Naive thymus-derived CD8-positive, alpha-beta T cell (primary cell): ENCODE measurements at places on chromosomes 6 and 20. TPM values are rescaled to one million over a fixed set of nuclear protein-coding genes. Genes with fewer than 3 reads are reported as not detected.

DNA sequence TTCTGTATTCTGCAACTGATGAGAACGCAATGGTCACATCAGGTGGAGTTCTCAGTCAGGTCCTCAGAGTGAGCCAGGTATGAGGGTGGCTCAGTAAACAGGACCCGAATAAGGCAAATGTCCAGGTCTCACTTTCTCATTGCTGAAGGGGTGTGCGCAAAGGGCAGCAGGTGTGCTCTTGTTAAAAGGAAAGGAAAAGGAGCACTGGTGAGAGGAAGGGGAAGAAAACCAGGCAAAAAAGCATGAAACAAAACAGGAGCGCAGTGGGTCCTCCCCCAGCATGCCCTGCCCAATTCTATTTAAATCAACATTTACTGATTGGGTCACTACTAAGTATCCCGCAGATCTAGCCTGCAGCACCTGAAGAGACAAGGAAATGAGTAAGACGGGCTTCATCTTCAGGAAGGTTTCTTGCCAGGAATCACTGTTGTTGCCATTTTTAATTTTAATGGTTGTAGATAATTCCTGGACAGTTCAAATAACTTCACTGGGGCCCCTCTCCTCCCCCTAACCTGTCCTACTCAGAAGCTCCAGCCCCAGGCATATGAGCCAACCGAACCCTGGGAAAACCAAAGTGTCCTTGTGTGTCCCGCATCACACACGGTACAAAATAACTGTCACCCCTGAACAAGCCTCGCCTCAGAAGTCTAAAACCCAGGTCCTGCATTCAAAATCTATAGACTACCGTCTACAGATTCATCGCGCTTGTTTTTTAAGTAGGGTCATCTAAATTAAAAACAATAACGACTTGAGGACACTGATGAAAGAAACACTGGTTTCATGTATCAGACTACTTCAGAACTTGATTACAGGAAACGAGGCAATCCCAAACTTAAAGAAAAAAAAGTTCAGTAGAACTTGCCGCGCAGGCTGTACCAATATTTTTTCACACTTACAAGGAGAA is 980 bp downstream of the MBOAT1 start:
- H3K27me3 ChIP-seq, result peaks cover 2% of the 10 kb centered on the region
- H3K36me3 ChIP-seq, result no peaks in the 10 kb centered on the region
- peak overlapping the region; percentile 94 for H3K4me3 ChIP-seq
- DNase-seq, result no peak

- peaks cover 1% of the 10 kb centered on the region for H3K4me1 ChIP-seq
- H3K27me3 ChIP-seq, result no peaks in the 10 kb centered on the region
- no peak for DNase-seq
- H3K36me3 ChIP-seq, result no peaks in the 10 kb centered on the region
- H3K27ac ChIP-seq, result no peak overlapping the region
These were observed 9.0 kb upstream of the TRPC4AP start for GRCh38 chr20:35101620-35102019.

The ESR1 gene
- total RNA-seq, result 0.49 TPM

The STMND1 gene
- not detected for total RNA-seq

GRCh38 chr6:163707387-163708355 is 293.2 kb downstream of the QKI start:
- no peak for DNase-seq
- peaks cover 4% of the 10 kb centered on the region for H3K4me1 ChIP-seq
- no peaks in the 10 kb centered on the region for H3K27me3 ChIP-seq
- H3K27ac ChIP-seq, result no peak overlapping the region

- no peaks in the 10 kb centered on the region for H3K36me3 ChIP-seq
- DNase-seq, result no peak
- H3K4me3 ChIP-seq, result no peak overlapping the region
These were observed 24.6 kb upstream of the ADGB start for GRCh38 chr6:146574211-146574610.

The BPIFB1 gene
- not detected for total RNA-seq

DNA sequence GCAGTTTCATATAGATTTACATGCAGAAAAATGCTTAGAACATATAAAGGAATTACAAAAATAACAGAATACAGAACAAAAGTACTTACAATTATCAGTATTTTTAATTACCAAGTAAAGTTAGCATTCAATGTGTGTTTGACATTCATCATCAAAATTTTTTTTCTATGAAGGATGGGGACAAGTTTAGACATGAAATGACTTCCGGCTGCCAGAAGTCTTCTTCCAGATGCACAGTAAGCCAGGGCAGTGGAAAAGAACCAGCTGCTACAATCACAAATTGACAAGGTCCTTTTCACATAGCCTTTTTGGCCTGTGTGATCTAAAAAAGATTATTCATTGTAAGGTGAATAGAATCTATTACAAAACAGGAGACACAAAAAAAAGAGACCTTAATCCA is 73.8 kb downstream of the HUS1B start:
- DNase-seq, result no peak
- H3K36me3 ChIP-seq, result peaks cover 22% of the 10 kb centered on the region
- H3K27ac ChIP-seq, result no peak overlapping the region
- peaks cover 6% of the 10 kb centered on the region for H3K4me1 ChIP-seq

DNA sequence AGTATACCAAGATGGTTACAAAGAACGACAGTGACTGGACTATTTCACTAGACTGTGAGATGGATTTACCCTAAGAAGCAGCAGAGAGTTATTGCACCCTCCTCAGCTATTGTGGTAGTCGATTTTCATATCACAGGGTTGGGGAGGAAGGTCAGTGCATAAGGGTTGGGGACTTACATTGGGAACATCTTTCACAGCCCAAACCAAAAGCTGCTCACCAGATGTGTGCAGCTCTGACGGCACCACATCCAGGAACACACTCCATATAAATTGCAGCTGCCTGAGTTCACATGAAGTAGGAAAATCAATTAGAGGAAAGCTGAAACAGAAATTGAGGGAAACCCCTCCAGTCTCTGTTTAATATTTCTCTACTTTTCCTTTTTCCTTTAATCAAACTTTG is 470.5 kb upstream of the NRSN1 start:
- no peaks in the 10 kb centered on the region for H3K36me3 ChIP-seq
- DNase-seq, result no peak
- no peak overlapping the region for H3K4me3 ChIP-seq
- no peaks in the 10 kb centered on the region for H3K4me1 ChIP-seq

- no peak for DNase-seq
- H3K4me3 ChIP-seq, result no peak overlapping the region
- no peaks in the 10 kb centered on the region for H3K36me3 ChIP-seq
- H3K4me1 ChIP-seq, result no peaks in the 10 kb centered on the region
These were observed 154.9 kb upstream of the BMP2 start for GRCh38 chr20:6612606-6612923.

GRCh38 chr20:25281541-25281991 is 33.7 kb downstream of the PYGB start:
- DNase-seq, result no peak
- peaks cover 4% of the 10 kb centered on the region for H3K4me1 ChIP-seq
- no peak overlapping the region for H3K27ac ChIP-seq

GRCh38 chr20:1536893-1537730 is 20.4 kb downstream of the SIRPD start:
- H3K27ac ChIP-seq, result peak overlapping the region; percentile 53
- DNase-seq, result no peak
- H3K36me3 ChIP-seq, result no peaks in the 10 kb centered on the region
- peaks cover 8% of the 10 kb centered on the region for H3K4me1 ChIP-seq
- no peaks in the 10 kb centered on the region for H3K27me3 ChIP-seq

DNA sequence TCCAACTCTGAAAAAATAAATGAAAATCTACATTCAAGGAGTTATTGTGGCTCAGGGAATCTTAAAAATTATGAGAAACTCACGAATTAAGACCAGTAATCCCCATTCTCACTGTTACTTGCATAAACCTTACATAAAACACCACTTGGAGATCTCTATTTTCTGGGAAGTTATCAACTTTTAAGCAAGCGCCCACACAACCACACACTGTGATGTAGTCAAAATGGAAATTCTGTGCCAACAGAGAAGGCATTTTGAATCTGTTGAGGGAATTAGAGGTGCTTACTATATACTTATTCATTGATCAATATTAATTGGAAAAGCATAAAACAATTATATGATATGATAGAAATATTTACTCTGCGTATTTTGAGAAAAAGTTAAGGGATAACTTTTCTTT is 58.7 kb downstream of the HAO1 start:
- H3K27ac ChIP-seq, result no peak overlapping the region
- H3K4me3 ChIP-seq, result no peak overlapping the region
- H3K4me1 ChIP-seq, result no peaks in the 10 kb centered on the region
- DNase-seq, result no peak
- H3K36me3 ChIP-seq, result no peaks in the 10 kb centered on the region

The TEAD3 gene
- 0.47 TPM for total RNA-seq

DNA sequence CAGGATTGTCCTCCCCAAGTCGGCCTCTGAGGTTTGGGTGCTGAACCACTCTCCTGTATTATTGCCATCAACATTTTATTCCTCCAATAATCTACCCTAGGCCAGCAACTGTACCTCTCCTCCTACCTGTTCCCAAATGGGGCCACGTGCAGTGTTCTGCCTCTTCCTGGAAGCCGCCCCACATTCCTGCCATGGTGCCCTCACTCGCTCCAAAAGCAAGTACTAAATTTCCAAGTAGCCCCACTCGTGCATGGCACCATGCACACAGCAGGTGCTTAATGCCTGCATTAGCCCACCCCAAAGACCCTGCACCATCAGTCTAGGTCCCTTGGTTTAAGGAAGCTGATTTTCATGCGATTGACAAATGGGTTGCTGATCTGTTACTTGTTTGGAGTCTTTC is 147.8 kb downstream of the NFATC2 start:
- peaks cover 31% of the 10 kb centered on the region for H3K4me1 ChIP-seq
- H3K36me3 ChIP-seq, result peaks cover 67% of the 10 kb centered on the region
- H3K27me3 ChIP-seq, result no peaks in the 10 kb centered on the region
- DNase-seq, result no peak

DNA sequence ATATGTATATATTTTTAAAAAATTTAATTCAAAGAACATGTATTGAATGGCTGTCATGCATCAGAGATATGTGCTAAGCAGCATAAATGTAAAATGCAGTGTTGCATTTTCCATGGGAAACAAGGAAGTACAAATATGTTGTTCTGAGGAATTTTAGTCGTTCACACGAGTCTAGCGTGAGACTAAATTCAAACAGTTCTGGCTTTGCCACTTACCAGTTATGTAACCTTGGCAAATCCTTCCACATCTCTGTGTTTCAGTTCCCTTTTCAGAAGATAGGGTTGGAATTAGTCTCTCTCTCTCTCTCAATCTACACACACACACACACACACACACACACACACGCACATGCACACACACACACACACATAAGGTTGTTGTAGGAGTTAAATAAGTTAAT is 305.4 kb downstream of the UTRN start:
- peaks cover 5% of the 10 kb centered on the region for H3K36me3 ChIP-seq
- H3K27ac ChIP-seq, result no peak overlapping the region
- H3K4me3 ChIP-seq, result no peak overlapping the region
- peaks cover 4% of the 10 kb centered on the region for H3K4me1 ChIP-seq

The CAP2 gene
- not detected for total RNA-seq

DNA sequence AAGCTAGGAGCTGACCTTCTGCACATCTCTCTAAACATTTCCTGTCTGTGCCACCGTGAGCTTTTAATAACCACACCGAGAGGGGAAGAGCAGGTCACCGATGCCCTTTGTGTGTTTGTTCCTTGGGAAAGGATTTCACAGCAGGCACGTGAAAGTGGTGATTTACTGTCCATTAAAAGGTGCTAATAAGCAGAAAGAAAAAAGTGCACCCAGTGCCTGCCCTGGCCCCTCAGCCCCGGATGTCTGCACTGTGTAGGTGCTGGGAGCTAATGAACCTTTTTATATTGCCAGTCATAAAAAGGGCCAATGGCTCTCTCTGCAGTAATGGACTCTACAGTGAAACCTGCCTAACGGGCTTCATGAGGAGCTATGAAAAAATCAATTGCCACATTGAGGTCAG is 312.6 kb downstream of the C6orf118 start:
- DNase-seq, result no peak
- no peaks in the 10 kb centered on the region for H3K36me3 ChIP-seq
- no peak overlapping the region for H3K27ac ChIP-seq

GRCh38 chr20:40686893-40687292 is 2.1 kb downstream of the MAFB start:
- H3K4me3 ChIP-seq, result no peak overlapping the region
- H3K27ac ChIP-seq, result no peak overlapping the region
- no peaks in the 10 kb centered on the region for H3K36me3 ChIP-seq
- H3K4me1 ChIP-seq, result peaks cover 15% of the 10 kb centered on the region
- DNase-seq, result no peak
- H3K27me3 ChIP-seq, result peaks cover 51% of the 10 kb centered on the region

GRCh38 chr6:111329882-111330633 is 153.0 kb downstream of the REV3L start:
- H3K27me3 ChIP-seq, result no peaks in the 10 kb centered on the region
- H3K27ac ChIP-seq, result no peak overlapping the region
- no peaks in the 10 kb centered on the region for H3K4me1 ChIP-seq
- H3K36me3 ChIP-seq, result peaks cover 11% of the 10 kb centered on the region
- DNase-seq, result no peak

DNA sequence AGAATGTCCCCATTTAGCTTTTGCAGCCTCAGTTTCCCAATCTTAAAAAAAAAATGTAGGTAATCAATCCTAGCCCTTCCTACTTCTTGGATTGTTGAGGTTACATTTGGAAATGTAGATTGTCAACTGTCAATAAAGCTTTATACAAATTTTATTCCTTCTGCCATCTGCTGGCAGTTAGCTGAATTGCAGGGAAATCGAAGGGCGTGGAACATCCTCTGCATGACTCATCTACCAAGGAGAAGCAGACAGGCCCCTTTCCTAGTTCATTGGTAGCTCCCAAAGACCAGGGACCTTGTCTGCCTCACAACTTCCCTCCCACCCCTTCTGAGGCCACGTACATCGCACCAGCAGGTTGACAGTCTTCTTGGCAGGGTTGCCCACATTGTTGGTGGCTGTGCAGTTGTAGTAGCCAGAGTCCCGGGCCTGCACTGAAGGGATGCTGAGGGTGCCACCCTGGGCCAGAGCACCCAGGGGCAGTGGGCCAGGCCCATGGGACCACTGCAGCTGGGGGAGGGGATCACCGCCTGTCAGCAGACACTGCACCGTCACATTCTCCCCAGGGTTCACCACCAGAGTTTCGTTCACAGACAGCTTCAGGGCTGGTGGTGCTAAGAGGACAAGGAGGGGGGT is 43.6 kb downstream of the MDGA1 start:
- H3K27me3 ChIP-seq, result peaks cover 8% of the 10 kb centered on the region
- no peak overlapping the region for H3K4me3 ChIP-seq
- no peak for DNase-seq
- peaks cover 12% of the 10 kb centered on the region for H3K36me3 ChIP-seq
- H3K4me1 ChIP-seq, result peaks cover 4% of the 10 kb centered on the region
- no peak overlapping the region for H3K27ac ChIP-seq

The RTN4IP1 gene
- 9.8 TPM for total RNA-seq

DNA sequence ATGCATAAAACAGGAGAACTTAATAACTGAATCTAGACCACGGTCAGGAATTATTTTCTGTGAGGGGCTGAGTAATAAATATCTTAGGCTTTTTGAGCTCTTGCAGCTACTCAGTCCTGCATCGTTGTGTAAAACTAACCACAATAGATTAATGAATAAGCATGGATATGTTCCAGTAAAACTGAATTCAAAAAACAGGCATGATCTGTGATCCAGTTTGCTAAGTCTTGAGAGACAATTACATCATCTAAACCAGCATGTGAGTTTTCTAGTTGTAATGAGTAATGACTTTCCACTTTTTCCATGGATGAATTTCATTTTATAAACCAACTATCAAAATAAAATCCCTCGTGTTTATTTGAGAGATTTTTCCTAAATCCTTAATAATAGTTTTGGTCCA is 336.8 kb downstream of the RFPL4B start:
- no peak overlapping the region for H3K27ac ChIP-seq
- peaks cover 4% of the 10 kb centered on the region for H3K4me1 ChIP-seq
- no peak overlapping the region for H3K4me3 ChIP-seq
- no peak for DNase-seq

GRCh38 chr6:129252377-129253071 is 369.6 kb downstream of the LAMA2 start:
- H3K4me3 ChIP-seq, result no peak overlapping the region
- peaks cover 13% of the 10 kb centered on the region for H3K27me3 ChIP-seq
- no peaks in the 10 kb centered on the region for H3K36me3 ChIP-seq
- no peak for DNase-seq
- H3K27ac ChIP-seq, result no peak overlapping the region
- no peaks in the 10 kb centered on the region for H3K4me1 ChIP-seq

The ADA gene
- 24.2 TPM for total RNA-seq
